ENCODE measurements at places on chromosomes 7 and 10.

DNA sequence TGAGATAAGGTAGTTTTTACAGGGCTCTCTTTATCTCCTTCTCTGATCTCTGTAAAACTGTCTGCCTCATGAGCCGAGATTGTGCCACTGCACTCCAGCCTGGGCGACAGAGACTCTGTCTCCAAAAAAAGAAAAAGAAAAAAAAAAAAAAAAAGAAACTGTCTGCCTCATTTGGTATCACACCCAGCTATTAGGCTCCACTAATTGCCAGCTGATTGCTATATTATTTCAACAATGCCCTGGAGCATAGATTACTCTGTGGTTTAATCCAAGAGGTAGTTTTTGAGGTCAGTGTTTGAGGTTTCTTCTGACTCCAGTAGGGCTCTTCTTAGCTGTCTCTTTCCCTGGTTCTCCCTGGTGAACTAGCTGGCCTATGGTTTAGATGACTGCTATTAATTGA is 268.1 kb upstream of the PLPP4 start:
- no peak for DNase-seq

GRCh38 chr7:23404546-23405239 is 65.6 kb downstream of the IGF2BP3 start:
- DNase-seq = no peak

DNA sequence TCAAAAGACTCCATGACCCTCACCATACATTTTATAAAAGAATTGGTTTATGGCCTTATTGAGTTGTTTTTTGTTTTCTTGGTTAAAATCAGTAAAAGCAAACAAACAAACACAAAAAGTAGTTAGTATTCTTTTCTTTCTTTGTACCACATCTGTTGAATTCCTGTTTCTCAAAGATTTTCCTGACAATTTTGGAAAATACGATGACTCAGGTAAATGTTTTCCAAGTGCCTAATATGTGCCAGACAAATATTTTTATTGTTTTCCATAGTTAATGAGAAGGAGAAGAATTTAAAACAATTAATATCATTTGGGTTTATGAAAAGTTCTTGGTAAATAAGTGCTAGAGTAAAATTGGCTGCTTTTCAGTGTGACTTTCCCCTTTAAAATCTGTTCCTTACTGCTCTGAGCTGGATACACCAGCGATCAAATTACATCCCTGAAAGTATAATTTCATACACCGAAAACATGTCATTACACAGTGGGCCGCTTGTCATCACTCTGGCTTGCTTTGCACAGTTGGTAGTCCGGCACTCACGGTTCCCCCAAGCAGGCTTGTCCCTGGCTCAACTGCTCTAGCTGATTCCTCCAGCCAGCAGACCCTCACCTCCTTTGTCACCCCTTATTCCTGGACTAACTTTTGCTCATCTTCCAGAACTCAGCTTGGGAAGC is 80.5 kb downstream of the TBXAS1 start:
- DNase-seq = peak; percentile 93

DNA sequence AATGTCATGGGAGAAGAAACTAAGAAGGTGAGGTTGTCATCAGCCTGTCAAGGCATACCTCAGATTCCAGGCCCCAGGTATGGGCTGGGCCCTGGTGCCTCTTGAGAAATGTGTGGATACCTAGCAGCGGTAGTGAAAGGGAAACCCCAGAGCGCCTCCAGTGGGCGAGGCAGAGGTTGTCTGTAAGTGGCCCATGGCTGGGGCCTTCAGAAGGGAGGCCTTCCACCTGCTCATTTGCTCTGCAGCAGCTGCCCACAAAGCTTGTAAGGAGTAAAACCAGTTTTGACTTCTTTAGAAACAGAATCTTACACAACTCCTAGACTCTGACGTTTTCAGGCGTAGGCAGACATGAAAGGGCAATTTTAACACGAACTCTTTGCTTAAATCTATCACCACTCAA is 509.9 kb downstream of the PARD3 start:
- DNase-seq = no peak

GRCh38 chr10:10702211-10702610 is 315.5 kb upstream of the CELF2 start:
- no peak for DNase-seq
